ENCODE measurements at places on chromosomes 1 and 21.

DNA sequence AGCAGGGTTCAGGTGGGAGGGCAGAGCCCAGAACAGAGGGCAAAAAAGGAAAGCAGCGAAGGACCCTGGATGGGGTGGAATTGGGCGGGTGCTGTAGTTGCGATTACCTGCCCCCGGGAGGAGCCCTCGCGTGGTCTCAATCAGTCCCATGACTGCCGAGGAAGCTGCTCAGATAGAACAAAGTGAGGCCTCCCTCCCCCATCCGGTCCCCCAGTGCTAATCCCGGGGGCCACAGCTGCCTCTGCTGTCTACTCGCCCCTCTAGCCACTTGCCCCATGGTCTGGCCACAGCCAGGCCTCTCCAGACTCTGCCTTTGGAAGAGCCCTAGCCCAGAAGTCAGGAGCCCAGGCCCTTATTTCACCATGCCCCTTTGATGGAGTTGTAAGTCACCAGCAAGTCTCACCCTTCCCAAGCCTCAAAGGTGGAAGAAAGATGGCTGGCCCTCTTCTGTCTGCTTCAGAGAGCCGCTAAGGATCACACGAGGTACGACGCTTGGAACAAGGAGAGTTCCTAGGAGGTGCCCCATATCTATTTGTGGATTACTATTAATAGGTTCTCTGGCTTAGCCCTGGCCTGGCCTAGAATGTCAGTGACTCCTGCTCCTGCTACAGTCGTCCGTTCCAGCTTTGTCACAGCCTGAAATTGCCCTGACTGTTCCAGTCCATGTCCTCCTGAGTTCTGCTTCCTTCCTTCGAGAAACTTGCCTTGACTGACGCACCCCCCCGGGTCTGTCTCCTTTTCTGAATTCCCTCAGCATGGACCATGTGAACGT, 16.4 kb downstream of the ECHDC2 start:
- peak; percentile 88 for DNase-seq

DNA sequence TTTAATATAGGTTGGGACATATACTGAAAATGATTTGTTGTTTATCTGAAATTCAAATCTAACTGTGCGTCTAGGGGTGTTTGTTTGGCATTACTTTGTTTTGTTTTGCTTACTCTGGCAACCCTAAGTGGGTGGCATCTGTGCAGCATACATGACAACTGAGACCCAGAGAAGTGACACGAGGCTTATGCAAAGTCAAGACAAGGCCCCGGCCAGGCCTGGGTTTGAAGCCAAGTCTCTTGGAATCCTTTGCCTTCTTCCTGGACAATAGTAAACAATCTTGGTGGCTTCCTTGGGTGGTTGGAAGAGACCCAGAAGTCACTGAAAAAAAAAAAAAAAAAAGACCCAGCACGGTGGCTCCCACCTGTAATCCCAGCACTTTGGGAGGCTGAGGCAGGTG, 197.6 kb upstream of the TMEM51 start:
- DNase-seq = no peak

DNA sequence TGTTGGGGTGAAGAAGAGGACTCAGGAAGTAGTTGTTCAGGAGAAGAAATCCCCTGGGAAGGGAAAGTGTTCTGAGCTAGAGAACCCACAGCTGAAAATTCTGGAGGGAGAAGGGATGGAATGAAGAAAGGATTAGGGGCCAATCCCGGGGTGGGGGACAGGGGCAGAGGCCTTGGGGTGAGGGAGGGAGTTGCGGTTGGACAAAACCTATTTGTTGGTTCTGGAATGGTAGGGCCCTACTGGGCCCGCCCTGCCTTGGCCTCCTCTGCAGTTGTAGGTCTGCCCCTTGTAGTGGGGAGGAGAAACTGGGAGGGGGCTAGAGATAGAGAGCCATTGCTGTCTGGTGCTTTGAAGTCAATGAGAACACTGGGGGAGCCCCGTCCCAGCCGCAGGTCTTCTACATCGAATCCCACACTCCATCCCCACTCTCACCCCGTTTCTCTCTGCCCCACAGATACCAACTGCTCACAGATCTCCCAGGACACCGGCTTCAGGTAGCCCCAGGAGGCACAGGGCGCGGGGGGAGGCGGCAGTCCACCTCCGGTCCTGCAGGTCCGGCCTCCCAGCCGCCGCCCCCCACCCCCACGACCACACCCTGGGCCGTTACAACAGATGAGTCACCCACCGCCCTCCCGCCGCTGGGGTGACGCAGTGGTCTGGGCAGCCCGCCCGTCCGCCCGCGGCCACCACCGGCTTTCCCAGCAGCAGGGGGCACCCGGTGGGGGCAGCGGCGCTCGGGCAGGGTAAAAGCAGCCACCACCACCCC, 1.1 kb downstream of the TAGLN2 start:
- peak; percentile 91 for DNase-seq

- DNase-seq = no peak
Observed at GRCh38 chr1:206000641-206001339, 2.4 kb downstream of the RAB7B start.

GRCh38 chr1:177164380-177165068, at the start of gene ASTN1:
Gene ASTN1 (minus strand): TSS chr1:177164712. CDS start chr1:177164676, 36 bp downstream.
- DNase-seq = peak; percentile 90

- DNase-seq = no peak
Observed at GRCh38 chr1:150804671-150805070, 3.4 kb downstream of the CTSK start.

GRCh38 chr1:34781071-34781843, at the start of gene GJB3:
Gene GJB3 (plus strand): TSS chr1:34781214. CDS start chr1:34784763, 3,549 bp downstream.
- peak; percentile 83 for DNase-seq

DNA sequence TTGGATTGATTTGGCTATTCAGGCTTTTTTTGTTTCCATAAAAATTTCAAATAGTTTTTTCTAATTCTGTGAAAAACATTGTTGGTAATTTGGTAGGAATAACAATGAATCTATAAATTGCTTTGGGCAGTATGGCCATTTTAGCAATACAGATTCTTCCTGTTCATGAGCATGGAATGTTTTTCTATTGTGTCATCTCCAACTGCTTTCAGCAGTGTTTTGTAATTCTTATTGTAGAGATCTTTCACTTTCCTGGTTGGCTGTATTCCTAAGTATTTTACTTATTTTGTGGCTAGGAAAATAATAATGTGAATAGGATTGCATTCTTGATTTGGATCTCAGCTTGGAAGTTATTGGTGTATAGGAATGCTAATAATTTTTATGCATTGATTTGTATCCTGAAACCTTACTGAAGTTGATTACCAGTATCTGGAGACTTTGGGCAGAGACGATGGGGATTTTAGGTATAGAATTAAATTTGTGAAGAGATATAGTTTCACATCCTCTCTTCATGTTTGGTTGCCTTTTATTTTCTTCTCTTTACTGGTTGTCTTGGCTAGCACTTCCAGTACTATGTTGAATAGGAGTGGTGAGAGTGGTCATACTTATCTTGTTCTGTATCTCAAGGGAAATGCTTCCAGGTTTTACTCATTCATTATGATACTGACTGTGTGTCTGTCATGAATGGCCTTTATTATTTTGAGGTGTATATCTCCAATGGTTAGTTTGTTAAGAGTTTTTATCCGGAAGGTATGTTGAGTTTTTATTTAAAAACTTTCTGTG, 57.3 kb downstream of the DRAM2 start:
- DNase-seq = no peak

DNA sequence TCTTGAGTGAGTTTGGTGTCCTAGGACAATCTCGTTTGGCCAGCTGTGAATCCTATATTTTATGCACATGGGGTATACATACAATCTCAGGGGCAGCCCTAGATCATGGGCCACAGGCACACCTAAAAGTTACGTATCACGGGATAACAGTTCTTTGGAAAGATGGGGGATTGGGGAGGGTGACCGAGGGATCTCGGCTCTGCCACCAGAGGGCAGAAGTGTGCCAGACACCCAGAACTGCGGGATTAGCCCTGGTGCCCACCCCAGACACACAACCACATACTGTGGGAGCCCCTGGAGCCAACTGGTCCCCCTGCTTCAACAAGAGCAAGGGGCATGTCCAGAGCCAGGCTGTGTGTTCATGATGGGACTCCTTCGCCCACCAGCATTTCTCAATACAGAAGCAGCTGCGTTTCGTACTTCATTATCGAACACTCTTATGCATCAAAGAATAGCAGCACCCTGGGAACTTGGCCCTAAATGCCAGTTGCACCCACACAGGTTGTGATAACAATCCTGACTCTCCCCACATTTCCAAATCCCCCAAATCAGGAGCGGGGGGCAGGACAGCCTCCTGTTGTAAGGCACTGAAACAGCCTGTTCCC, 37.4 kb downstream of the TMCO4 start:
- DNase-seq = peak; percentile 75

DNA sequence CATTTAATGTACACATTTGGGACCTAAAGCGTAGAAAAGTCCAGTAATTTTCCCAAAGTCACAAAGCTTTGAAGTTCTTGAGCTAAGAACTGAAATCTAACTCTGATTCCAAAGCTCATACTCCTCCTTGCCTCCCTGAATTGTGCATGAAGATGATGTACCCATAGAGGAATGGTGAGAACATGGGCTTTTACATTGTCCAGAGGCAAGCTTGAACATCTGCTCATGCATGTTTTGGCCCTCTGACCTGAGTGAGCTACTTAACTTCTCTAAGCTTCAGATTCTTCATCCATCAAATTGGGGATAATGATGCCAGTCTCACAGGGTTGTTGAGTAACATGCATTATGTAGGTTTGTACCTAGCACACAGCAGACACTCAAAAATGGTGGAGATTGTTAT, 258.4 kb upstream of the HOOK1 start:
- no peak for DNase-seq

- DNase-seq = no peak
Observed at GRCh38 chr1:112721966-112722524, 6.9 kb upstream of the PPM1J start.

- DNase-seq = no peak
Observed at GRCh38 chr1:38308780-38309179, 262.2 kb upstream of the POU3F1 start.

- no peak for DNase-seq
Observed at GRCh38 chr1:85406887-85407533, 57.9 kb downstream of the DDAH1 start.

- no peak for DNase-seq
Observed at GRCh38 chr1:40607921-40608320, 57.6 kb downstream of the RIMS3 start.

DNA sequence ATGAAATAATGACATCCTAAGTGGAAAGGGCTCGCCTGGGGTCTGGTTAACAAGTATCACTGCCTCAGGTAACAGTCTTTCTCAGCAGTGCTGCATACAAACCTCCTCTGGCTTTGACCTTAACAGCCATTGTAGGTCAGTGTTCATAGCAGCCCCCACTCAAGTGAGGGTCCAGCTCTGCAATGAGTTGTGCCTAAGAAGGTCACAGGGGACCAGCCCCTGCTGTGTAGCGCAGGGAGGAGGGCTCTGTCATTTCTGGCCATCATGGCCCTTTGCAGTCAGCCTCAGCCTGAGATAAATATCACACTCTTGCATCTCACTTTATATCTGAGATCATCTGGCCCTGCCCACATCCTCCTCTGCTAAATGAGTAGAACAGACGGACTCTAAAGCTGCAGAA, 18.1 kb upstream of the MYSM1 start:
- DNase-seq = no peak

DNA sequence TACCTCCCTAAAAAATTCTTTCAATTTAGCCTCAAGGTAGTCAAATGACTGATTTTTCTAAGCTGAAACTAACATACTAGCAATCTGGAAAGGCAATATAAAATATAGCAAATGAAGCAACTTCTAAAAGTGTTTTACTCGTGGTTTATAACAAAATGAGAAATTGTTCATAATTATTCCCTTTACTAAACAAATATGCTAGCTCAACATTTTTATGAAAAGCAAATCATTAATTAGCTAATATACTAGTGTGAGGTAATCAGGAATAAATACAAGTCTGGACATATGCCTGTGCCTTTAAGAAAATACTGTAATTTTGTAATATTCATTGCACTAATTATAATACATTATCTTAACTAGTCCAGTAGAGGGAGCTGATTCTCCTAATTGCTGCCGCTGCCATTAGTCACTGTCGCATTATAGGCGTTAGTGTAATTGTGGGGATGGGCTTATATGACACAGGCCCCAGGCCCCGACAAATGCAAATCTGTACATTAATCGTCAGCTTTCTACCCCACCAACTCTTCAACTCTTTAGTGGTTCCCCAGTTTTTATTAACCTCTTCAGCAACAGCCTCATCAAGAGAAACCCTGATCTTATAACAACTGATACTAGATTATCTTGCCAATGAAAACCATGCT, 160.9 kb downstream of the GABPA start:
- peak; percentile 43 for DNase-seq

- no peak for DNase-seq
Observed at GRCh38 chr1:174966008-174966572, 33.7 kb upstream of the CACYBP start.
